Motor neuron (in vitro differentiated cells): ENCODE measurements at places on chromosomes 3 and 15. TPM values are rescaled to one million over a fixed set of nuclear protein-coding genes. Genes with fewer than 3 reads are reported as not detected.

DNA sequence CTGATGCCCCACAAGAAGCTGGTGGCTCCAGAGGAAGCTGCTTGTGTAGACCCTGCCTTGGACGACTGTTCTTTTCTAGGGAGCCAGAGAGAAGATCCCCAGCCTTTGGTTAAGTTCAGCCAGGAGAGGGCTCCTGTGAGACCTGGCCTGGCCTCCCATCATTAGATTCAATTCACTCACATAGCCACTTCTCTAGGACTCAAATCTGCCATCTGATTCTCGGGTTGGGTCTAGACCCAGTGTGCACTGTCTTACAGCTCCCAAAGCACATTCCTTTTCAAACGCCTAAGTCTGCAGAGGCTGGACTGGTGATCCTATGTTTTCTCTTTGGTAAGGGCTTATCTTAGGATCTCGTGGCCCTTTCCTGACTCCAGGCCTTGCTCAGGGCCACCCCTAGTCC is 81.7 kb upstream of the NPHP3 start:
- ATAC-seq = no peak

- no peak for ATAC-seq
These were observed 147.3 kb upstream of the CDIN1 start for GRCh38 chr15:36432161-36432560.

- ATAC-seq = no peak
These were observed 13.5 kb downstream of the SLCO3A1 start for GRCh38 chr15:91866971-91867372.

- peak; percentile 86 for ATAC-seq
These were observed 224.1 kb upstream of the TPRG1 start for GRCh38 chr3:188947401-188948280.

GRCh38 chr15:79609506-79609905 is 177.4 kb downstream of the MINAR1 start:
- no peak for ATAC-seq

DNA sequence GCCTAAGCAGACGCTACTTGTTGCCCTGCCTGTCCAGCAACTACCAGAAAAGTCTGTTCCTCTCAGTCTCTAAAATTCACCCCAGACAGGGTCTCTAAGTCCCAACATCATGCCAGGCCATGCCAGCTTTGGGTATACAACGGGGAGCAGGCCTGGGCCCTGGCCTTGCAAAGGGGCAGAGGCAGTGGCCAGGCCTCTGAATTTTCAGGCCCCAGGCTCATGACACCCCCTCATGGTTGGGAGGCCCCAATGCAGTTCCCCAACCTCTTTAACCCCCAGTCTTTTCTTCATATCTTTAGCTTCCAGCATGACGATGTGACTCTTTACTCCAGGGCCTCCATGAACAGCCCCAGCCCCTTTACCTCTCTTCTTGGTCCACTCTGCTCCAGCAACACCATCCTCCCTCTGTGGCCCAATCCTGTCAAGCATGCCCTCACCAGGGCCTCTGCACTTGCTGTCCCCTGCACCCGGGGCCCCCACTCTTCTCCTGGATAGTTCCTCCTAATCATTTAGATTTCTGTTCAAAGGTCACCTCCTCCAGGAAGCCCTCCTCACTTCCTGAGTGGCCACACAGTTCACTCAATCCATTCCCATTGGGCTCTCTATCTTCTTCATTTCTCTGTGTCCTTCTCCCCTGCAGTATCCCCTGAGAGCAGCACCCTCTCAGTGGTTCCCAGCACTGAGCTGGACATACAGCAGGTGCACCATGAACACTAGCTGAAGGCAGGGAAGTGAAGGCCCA is 4.8 kb downstream of the IQSEC1 start:
- ATAC-seq = no peak

GRCh38 chr3:4841776-4842440 is 137.3 kb upstream of the BHLHE40 start:
- ATAC-seq = no peak

- peak; percentile 92 for ATAC-seq
These were observed 24.4 kb upstream of the OCA2 start for GRCh38 chr15:28123408-28124023.

DNA sequence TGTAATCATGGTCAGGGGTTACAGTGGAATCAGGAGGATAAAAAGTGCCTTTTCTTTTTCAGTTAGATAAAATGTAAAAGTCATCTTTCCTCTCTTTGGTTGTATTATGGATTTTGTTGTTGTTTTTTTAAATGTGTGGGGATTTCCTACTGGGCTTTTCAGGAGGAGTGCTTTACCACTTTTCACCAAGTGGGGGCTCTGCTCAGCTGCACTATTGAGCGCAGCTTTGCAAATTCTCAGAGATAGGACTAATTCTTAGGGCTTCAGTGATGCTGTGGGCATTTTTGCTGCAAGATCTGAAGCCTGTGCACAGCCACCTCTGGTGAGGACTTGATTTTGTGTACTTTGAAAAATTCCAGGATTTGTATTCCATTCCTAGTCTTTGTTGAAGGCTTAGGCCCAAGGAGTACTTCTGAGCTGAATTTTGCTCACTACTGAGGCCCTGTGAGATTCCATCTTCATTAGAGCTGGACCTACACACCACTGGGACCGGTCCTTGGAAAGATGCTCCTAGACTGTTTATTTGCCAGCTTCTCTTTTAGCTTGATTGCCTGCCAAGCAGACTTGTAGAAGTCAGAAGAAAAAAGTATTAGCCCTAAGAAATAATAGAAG is 7.5 kb downstream of the GNB5 start:
- no peak for ATAC-seq

DNA sequence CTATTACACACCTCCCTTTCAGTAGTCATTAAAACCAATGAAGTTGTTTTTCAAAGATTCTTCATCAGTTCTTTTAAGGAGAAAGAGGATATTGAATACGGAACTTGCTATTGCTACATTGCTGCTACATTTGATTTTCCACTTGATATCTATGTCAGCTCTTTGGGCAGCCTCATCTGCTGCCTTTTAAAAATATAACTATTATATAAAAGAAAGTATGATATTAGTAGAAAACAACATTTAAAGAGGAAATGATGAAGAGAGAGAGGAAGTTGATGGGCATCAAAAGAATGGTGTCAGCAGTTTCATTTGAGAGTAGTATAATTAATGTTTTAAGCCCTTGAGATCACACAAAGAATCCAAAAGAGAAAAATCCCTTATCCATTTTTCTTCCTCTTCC is 171.4 kb downstream of the NFKBIZ start:
- no peak for ATAC-seq

DNA sequence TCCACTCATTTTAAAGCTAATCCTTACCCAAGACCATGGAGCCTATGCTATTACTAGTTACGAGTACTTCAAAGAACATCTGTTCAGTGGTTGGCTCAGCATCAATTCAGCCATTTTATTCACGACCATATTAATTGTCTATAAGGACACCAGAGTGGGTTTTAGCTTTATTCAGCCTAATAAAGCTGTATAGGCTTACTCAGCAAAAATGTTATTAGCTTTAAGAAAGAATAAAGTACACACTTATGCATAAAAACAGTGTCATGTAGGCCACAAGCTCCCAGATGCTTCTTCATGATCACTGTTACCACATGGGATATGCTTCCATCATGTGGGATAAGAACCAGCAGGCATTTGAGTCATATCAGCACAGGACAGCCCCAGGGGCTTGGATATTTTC is 87.4 kb upstream of the GPR149 start:
- ATAC-seq = no peak

DNA sequence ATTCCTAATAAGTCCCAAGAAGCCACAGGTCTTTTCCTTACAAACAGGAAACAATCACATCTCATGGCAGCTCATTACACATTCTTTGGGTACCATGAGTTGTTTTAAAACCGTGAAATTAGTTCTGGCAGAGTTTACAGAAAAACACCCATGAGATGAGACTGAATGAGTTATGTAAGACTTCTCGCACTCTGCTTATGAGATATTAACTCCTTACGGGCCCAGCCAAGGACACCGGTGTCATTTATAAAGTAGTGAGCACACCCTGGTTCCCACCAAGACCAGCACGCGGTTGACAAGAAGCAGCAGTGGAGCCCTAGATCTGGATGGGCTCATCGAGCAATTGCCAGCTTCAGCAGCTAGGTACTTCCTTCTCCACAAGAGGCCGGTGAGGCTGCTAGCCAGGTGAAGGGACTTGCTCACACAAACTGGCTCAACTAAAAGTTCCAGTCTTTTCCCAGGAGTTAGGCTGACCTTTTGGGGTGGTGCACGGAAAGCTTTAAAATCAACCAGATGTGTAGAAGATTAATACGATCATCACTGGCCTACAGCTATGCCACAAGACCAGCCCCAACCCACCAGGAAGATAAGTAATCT is 318.6 kb upstream of the ICE2 start:
- ATAC-seq = no peak

The TLNRD1 gene
- total RNA-seq = 5.0 and 6.7 TPM in 2 replicates
